ENCODE measurements at places on chromosomes 13 and 19.

DNA sequence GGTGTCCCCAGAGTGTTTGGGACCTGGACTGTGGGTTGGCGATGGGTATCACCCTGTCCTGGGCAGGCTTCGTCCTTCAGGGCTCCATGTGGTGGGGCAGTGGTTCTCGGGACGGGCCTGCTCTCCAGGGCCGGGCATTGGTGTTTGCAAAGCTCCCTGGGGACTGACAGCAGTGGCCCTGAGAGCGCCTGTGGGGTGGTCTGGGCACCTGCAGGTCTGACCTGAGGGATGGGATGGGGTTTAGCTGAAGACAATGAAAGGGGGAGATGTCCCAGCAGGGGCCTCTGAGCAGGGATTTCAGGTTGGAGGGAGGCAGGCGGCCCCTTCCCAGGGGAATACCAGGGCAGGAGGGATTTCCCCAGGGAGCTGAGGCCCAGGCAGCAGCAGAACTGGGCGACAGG is 68.3 kb upstream of the MCF2L start:
- no peak for DNase-seq

DNA sequence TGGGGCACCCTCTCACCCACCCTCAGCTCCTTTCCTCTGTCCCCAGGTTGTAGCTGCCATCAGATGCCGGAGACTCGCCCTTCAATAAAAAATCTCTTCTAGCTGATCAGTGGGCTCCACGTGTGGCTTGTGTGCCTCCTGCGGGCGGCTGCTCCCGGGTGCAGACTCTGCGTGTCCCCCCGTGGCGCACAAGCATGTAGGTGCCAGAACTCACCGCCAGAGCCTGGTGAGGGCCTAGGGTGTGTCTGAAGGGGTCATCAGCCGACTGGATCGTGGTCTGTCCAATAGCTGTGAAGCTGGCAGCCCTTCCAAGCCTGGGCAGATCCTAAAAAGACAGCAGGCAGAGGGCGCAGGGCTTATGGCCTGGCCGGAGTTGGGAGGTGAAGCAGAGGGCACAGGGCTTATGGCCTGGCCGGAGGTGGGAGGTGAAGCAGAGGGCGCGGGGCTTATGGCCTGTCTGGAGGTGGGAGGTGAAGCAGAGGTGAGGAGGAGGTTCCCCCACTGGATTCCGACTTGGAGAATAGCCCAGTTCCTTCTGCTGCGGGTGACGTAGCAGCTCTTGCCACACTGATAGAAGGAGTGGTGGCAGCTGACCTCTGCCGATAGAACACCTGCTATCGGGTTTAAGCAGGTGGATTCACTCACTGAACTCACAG is 11.7 kb downstream of the NOP53 start:
- DNase-seq, result no peak

GRCh38 chr13:40271931-40272775 is 394.3 kb downstream of the FOXO1 start:
- no peak for DNase-seq

DNA sequence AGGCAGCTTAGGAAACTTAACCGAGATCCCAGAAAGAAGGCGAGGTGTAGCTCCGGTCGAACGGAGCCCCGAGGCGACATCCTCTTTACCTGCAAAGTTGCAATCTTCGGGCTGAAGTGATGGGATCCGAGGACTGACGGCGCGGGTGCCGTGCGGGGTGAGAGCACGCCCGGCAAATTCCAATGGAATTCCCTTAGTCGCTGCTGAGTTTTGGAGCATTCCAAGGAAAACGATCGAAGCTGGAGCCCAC is 141 bp downstream of the TRPC4 start:
- no peak for DNase-seq

DNA sequence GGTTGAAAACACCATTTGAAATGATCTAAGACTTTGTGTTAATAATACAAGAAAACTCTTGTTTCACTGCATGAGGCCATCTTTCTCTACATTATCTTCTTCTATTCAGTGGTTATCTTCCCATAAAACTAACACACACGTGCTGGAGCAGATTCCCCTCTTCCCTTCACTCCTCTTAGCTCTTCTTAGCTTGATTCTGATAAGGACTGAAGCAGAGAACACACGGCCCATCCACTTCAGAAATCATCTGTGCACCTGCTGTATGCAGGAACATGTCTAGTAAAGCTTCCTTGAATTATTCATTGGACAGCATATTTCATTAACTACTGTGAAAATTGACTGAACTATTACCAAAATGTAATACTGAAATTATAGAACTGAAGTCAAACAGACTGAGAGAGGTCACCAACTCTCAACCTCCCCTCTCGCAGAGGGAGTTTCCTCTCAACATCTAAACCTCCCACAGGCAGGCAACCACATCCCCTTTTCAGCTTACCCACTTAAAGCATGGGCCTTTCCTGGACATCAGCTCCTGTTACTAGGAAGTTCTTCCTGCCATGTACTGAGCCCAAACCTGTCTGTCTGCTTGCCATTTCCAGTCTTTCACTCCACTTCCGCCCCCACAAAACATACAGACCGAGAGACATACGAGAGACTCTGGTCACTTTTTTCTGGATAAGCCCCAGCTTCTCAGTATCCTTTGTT is 113.9 kb downstream of the CRYL1 start:
- DNase-seq, result no peak
